Esophagus squamous epithelium (tissue), 5 donors: ENCODE measurements at places on chromosomes 5 and 9.

DNA sequence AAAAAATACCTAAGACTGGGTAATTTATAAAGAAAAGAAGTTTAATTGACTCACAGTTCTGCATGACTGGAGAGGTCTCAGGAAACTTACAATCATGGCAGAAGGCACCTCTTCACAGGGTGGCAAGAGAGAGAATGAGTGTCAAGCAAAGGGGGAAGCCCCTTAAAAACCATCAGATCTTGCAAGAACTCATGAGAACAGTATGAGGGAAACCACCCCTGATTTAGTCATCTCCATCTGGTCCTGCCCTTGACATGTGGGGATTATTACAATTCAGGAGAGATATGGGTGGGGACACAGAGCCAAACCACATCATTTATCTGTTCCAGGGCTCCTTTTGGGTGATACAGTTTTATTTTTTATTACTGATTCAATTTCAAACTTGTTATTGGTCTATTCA lies 23.2 kb upstream of the ADAMTS16 start:
- no peak for DNase-seq
- H3K4me1 ChIP-seq: no peaks in the 10 kb centered on the region

GRCh38 chr5:158398360-158399201 lies 539.6 kb upstream of the CLINT1 start:
- no peak overlapping the region for H3K27ac ChIP-seq
- no peaks in the 10 kb centered on the region for H3K4me1 ChIP-seq
- no peaks in the 10 kb centered on the region for H3K27me3 ChIP-seq
- H3K36me3 ChIP-seq: no peaks in the 10 kb centered on the region

DNA sequence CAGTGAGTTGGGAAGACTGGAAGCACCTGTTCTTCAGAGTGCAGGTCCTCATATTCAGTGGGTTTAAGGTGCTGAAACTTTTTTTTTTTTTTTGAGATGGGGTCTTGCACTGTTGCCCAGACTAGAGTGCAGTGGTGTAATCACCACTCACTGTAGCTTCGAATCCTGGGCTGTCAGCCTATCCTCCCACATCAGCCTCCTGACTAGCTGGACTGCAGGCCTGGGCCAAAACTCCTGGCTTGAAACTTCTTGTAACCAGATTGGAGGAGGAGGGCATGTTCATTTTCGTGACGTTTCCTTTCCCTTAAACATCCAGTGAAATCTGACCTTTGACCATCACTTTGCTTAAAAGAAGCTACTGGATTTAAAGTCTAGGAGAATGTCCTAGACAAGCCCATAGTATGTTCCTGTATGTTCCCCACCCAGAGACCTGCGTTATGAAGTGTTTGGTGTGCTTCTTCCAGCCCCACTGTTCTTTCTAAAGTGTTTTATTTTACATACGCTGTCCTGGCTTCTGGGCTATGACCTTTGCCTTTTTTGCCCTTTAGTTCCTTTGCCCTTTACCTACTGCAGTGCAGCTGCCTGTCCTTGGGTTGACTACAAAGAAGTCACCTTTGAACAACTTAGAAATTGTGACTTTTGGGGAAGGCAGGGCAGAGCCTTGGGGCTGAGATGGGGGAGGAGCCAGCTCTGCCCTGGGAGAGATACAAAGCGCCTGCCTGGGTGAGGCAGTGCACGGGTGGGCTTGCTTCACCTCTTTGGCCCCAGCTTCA lies 18.4 kb downstream of the TENT4A start:
- no peak for DNase-seq
- no peaks in the 10 kb centered on the region for H3K36me3 ChIP-seq
- H3K27me3 ChIP-seq: no peaks in the 10 kb centered on the region
- H3K4me3 ChIP-seq: no peak overlapping the region
- H3K4me1 ChIP-seq: peaks cover 31% of the 10 kb centered on the region
- peak overlapping the region; percentile 49 for H3K27ac ChIP-seq

- peaks cover 15% of the 10 kb centered on the region for H3K4me1 ChIP-seq
- no peak overlapping the region for H3K27ac ChIP-seq
- peaks cover 8% of the 10 kb centered on the region for H3K27me3 ChIP-seq
- no peaks in the 10 kb centered on the region for H3K36me3 ChIP-seq
Observed at GRCh38 chr5:176743136-176743861, 67.1 kb upstream of the UNC5A start.

GRCh38 chr5:51599587-51599986 lies 216.3 kb downstream of the ISL1 start:
- no peak for DNase-seq
- H3K27ac ChIP-seq: no peak overlapping the region
- H3K27me3 ChIP-seq: no peaks in the 10 kb centered on the region
- no peak overlapping the region for H3K4me3 ChIP-seq
- H3K36me3 ChIP-seq: no peaks in the 10 kb centered on the region

GRCh38 chr9:20640331-20641187 lies 18.3 kb upstream of the MLLT3 start:
- H3K36me3 ChIP-seq: no peaks in the 10 kb centered on the region
- H3K27ac ChIP-seq: no peak overlapping the region
- H3K4me1 ChIP-seq: no peaks in the 10 kb centered on the region
- H3K4me3 ChIP-seq: no peak overlapping the region

DNA sequence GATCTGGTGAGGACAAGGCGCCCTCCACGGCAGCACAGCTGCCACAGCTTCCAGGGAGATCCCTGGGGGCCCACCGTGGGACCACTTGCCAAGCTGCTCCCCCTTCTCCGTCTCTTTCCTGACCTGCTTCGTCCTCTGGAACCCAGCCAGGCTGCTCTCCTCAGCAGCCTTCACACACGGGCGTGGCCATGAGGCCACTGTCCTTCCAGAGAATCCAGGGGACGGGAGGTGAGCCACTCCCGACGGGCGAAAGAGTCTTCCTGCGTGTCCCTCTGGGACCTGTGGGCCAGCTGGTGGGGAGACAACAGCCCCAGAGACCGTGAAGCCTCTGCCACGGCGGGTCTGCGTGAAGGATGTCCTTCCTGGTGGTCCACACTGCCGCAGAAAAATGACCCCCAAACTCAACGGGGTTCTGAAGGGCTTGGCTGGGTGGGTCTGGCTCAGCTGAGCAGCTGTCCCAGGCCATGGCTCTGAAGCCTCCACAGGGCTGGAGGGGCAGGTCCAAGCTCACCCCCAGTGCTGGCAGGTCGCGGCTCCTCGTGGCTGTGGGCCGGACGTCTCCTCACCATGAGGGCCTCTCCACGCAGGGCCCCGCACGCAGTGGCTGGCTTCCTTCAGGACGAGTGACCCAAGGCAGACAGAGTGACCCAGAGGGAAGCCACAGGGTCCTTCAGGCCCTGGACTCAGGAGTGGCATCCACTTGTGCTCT lies 47.4 kb upstream of the NKD2 start:
- H3K36me3 ChIP-seq: no peaks in the 10 kb centered on the region
- no peaks in the 10 kb centered on the region for H3K27me3 ChIP-seq
- H3K4me1 ChIP-seq: peaks cover 8% of the 10 kb centered on the region
- H3K27ac ChIP-seq: no peak overlapping the region
- DNase-seq: no peak
- H3K4me3 ChIP-seq: no peak overlapping the region

- no peaks in the 10 kb centered on the region for H3K36me3 ChIP-seq
- no peak overlapping the region for H3K27ac ChIP-seq
Observed at GRCh38 chr5:105475401-105475800, 1912.8 kb upstream of the NUDT12 start.

DNA sequence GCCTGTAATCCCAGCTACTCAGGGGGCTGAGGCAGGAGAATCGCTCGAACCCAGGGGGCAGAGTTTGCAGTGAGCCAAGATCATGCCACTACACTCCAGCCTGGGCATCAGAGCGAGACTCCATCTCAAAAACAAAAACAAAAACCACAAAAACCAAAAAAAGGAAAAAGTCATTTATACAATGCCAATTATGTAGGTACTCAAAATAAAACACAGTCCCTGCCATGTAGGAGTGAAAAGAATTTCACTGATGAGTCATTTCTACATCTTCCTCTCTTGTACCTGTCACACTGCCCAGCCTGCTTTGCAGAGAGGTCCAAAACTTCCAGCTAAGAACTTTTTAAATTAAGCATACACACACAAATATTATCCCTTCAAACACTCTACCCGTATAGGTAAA lies 215.8 kb downstream of the EPB41L4A start:
- H3K27me3 ChIP-seq: no peaks in the 10 kb centered on the region
- no peak overlapping the region for H3K4me3 ChIP-seq
- no peaks in the 10 kb centered on the region for H3K4me1 ChIP-seq

GRCh38 chr9:86703346-86703745 lies 244.0 kb downstream of the GAS1 start:
- H3K27ac ChIP-seq: no peak overlapping the region
- H3K27me3 ChIP-seq: no peaks in the 10 kb centered on the region
- DNase-seq: no peak
- H3K4me3 ChIP-seq: no peak overlapping the region

- H3K27me3 ChIP-seq: no peaks in the 10 kb centered on the region
- H3K36me3 ChIP-seq: no peaks in the 10 kb centered on the region
- DNase-seq: no peak
- H3K4me3 ChIP-seq: no peak overlapping the region
Observed at GRCh38 chr5:171984748-171985419, 21.6 kb downstream of the FBXW11 start.

DNA sequence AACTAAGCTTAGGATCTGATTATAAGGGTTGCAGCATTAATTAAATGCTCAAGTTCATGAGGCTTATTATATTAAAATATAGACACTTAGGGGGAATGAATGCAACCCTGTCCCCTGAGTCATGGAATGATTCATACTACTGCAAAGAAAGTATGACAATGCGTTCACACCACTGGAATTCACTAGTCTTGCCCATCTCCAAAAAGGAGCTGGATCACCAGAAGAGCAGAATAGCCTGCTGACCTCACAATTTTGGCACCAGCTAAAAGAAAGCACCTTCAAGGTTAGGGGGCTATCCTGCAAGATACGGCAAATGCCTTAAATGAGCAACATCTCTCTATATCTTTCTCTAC lies 32.0 kb upstream of the TMED7 start:
- DNase-seq: no peak
- H3K27ac ChIP-seq: no peak overlapping the region
- H3K4me3 ChIP-seq: no peak overlapping the region
- no peaks in the 10 kb centered on the region for H3K36me3 ChIP-seq
- no peaks in the 10 kb centered on the region for H3K27me3 ChIP-seq
- no peaks in the 10 kb centered on the region for H3K4me1 ChIP-seq

DNA sequence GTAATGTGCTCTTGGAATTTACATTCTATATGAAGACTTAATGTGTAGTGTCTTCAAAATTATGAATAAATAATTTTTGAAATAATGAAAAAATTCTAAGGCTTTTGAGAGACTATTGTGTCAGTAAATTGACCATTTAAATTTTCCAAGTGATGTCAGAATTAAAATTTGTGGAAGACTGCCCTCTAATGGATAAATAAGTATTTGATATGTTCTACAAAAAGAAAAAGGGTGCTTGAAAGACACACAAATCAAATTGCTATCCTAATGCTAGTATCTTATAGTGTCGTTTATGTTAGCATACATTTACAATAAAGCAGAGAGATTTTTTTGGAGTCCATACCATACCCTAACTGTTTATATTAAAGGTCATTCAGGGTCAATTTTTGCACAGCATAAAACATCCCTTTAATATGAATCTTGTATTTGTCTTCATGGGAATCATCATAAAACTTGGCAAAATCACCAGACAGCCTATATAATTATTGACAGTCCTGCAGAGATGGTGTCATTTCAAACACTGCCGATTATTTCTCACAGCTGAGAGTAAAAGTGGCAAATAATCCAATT lies 120.8 kb upstream of the SLC27A6 start:
- H3K4me3 ChIP-seq: no peak overlapping the region
- H3K4me1 ChIP-seq: no peaks in the 10 kb centered on the region
- no peak for DNase-seq
- H3K27me3 ChIP-seq: no peaks in the 10 kb centered on the region

GRCh38 chr9:95722141-95722540 lies 153.3 kb upstream of the ERCC6L2 start:
- no peaks in the 10 kb centered on the region for H3K4me1 ChIP-seq
- H3K27me3 ChIP-seq: no peaks in the 10 kb centered on the region
- H3K36me3 ChIP-seq: no peaks in the 10 kb centered on the region
- no peak overlapping the region for H3K4me3 ChIP-seq

- no peak for DNase-seq
- no peak overlapping the region for H3K27ac ChIP-seq
- H3K4me1 ChIP-seq: no peaks in the 10 kb centered on the region
- H3K4me3 ChIP-seq: no peak overlapping the region
- H3K27me3 ChIP-seq: no peaks in the 10 kb centered on the region
Observed at GRCh38 chr5:56914678-56915077, 5.3 kb downstream of the SETD9 start.

DNA sequence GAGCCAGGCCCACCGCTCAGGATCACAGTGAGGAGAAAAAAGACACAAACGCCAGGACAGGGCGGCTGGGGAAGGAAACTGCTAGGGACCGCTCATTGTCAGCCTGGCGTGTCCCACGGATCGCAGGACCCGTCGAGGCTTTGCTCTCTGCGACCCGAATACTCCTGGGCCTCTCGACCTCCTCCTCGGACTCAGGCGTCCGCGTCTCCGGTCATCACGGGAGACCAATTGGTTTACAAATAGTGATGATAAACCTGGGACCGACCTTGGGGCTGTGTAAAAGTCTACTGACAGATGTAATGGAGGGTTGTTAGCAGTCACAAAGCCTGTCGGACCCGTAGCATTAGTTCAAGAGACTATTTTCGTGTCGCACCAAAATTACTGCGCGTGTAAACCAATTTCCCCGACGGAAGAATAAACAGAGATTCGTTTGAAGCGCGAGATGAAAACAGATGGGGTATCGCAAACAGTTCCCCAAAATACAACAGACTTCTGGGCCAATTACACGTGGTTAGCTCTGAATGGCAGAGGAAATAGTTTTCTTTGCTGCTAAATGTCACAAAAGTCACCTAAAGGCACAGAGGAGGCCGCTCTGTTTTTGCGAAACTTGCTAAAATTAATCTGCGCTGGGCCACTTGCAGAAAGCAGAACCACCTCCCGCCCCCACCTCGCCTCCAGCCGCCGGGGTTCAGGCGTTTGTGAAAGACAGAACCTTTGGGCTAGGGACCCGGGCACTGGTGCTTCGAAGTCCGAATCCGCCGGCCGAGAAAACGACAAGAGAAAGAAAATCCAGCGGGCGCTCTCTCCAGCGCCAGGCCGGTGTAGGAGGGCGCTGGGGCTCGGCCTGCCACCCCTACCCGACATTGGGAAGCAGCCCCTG lies 67.6 kb downstream of the FOXD1 start:
- no peak for DNase-seq
- H3K27ac ChIP-seq: no peak overlapping the region
- H3K4me1 ChIP-seq: peaks cover 10% of the 10 kb centered on the region
- H3K36me3 ChIP-seq: no peaks in the 10 kb centered on the region

GRCh38 chr9:73213300-73213699 lies 61.6 kb downstream of the ANXA1 start:
- DNase-seq: no peak
- H3K27me3 ChIP-seq: peaks cover 10% of the 10 kb centered on the region
- no peaks in the 10 kb centered on the region for H3K4me1 ChIP-seq

DNA sequence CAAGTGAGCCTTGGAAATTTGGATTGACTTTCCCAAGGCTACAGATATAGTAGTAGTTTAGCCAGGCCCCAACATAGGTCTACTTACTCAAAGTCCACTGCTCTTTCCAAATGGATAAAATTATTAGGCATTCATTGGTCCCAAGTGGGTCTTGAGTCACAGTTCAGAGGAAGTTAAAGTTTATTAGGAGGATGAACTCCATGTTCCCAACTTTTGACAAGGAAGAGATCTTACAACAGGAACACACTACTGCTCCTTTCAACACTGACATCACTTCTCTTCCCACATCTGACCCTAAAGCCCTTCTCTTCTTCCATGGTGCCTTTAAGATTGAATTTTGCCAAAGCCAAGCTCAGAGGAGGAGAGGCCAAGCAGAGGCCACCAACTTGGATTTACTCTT lies 234.5 kb upstream of the TRIM32 start:
- H3K4me1 ChIP-seq: no peaks in the 10 kb centered on the region
- no peak overlapping the region for H3K27ac ChIP-seq
- no peak overlapping the region for H3K4me3 ChIP-seq

- no peaks in the 10 kb centered on the region for H3K36me3 ChIP-seq
- DNase-seq: peak; percentile 13
- no peaks in the 10 kb centered on the region for H3K27me3 ChIP-seq
- peaks cover 31% of the 10 kb centered on the region for H3K4me1 ChIP-seq
Observed at GRCh38 chr5:36875790-36876298, 725 bp upstream of the NIPBL start.
